ENCODE measurements at places on chromosomes 2 and 18.

GRCh38 chr2:113068706-113069485 is 1.1 kb downstream of the IL1F10 start:
- DNase-seq = no peak

DNA sequence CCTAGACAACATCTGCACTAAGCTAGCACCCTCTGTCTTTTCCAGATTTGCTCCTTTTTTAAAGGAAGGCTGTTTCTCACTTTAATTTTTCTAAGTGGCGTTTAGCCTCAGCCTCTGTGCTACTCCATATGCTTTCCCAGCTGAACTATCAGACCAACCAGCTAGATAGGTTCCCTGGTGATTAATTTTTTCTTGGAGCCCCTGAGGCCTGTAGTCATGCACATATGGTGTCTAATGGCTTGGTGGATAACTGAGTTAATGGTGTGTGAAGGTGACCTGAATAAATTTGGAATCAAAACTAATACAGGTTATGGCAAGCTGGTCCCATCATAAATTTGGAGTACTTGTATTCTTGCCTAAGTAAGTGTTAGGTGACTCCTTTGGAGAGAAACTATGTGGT is 135.5 kb downstream of the MGAT5 start:
- no peak for DNase-seq

GRCh38 chr2:212114489-212114888 is 424.1 kb downstream of the ERBB4 start:
- DNase-seq = no peak

- DNase-seq = no peak
These were observed 1255.2 kb downstream of the CNTNAP5 start for GRCh38 chr2:125280265-125280664.

DNA sequence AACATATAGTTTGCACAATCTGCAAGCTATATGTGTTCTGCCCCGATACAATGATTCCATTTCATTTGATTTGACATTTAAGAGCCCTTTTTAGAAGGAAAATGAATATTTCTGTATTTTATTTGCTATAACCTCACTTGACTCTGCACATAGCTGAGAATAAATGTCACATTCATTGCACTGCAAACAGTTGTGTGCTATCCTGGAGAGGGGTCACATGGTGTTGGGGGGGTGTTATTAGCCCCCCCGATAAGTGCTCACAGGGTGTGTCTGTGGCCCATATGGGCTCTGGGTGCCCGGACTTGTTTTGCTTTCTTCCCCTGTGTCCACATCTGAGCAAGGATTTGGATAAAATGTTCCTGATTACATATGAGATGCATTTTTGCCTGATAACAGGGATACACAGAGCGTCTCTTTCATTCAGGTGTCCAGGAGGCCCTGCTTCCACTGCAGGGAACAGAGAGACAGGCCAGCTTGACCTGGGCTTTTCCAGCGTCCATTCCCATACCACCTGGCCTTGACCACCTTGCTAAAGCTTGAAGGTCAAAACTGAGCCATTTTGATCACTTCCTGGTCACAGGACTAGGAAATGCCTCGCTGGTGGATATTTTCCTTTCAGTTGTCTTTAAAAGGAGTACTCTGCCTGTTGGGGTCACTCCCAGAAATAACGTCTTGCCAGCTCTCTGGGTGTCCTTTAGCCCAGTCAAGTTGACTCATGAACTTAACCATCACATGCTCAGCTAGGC is 38.4 kb upstream of the ID2 start:
- no peak for DNase-seq

GRCh38 chr2:146048141-146048540 is 1528.2 kb upstream of the ZEB2 start:
- DNase-seq = no peak
